ENCODE measurements at places on chromosomes 12 and 14.
A peak's percentile ranks its signal among the peaks of the same experiment; 100 is the strongest.

- no peak for DNase-seq
Measured at GRCh38 chr14:49249022-49249421, 337.2 kb downstream of the RPS29 start.

DNA sequence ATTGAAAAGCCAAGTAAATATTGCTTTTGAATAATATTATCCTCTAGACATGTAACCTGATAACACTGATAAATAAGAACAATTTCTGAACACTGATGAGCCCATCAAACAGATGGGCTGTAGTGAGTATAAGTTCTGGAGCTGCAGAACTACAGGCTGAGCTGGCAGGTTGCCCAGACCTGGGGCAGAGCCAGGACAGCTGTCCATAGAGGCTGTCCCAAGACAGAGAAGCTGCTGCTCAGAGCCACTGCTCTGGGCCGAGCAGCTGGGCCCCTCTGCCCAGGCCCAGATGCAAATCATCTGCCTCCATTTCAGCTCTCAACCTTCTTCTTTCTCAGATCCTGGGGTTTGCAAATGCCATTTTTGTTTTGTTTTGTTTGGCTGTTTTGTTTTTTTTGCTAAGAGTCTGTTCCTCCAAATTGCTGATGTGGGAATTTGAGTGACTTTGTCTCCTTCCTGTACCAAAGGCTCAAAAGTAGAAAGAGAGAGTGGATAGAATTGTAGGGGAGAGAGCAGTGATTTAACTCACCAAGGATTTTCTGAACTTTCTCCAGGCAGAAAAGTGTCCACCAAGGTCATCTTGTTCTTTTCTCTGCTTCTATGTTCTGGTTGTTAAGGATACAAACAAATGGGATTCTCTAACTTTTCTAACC, 4.0 kb upstream of the TESPA1 start:
- no peak for DNase-seq

DNA sequence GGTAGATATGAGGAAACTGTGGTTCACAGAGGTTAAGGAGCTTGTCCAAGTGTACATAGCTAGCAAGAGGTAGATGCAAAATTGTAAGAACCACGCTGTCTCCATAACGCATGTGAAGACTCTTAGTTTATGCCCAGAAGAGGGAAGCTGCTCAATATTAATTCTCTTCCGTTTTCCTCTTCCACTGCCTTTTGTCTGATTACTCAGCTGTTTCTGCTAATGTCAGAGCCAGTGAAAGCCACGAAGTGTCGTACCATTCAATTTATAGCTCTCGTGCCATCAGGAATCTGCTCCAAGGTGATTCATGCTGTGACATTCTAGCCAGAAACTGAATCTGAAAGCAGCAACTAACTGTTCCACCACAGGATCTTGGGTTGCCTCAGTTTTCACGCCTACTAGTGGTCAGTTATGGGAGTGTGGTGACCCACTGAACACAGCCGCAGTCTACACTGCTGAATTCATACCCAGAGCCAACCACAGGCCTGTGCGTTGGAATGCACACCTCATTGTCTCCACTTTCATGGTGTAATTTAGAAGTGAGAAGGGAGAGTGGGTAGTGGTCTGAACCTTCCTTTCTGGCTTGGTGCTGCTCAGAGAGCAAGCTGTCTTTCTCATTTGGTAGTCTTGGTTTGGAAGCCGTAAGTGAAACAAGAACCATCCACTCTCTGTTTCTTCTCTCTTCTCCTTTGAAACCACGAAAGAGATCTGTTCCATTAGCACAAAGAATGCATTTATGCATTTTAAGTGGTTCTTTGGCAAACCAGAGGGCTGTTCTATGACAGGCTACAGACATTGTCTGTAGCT, 74.2 kb upstream of the NAP1L1 start:
- peak; percentile 8 for DNase-seq

DNA sequence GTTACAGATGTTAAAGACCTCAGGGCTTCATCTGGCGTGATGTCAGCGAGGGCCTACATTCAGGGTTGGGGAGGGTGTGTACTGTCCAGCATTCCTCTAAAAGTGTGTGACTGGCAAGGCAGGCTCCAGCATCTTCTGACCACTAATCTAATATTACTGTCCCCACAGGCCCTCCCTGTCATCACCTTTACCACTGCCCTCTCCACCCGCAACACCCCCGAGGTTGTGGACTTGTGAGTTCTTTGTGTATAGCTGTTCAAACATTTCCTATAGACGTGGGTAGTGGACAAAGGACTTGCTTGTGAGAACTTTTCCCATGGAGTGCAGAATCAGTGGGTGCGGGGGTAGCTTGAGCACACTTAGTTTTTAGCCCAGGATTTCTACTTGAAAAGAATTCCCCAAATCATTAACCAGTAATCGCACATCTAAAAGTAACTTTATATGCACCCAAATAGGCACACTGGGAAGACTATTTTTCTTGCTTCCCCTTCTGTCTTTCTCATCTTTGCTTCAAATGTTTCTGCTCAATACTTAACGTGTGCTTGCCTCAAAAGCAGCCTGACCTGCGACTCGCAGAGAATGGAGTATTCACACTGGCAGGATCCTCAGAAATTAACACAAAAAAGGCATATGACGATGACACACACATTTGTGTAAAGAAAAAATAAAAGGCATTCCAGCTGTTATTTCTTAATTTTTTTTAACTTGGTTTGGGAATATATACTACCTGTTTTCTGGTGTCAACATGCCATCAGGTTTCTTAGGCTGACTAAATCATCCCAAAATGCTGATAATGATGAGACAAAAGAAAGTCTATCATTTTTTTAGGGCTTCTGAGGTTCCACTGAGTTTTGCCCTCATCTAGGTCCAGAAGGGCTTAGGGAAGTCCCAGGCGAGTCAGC, 158.4 kb upstream of the HIF1A start:
- no peak for DNase-seq

GRCh38 chr14:21626491-21627230, 8.1 kb downstream of the OR10G2 start:
- DNase-seq = no peak

DNA sequence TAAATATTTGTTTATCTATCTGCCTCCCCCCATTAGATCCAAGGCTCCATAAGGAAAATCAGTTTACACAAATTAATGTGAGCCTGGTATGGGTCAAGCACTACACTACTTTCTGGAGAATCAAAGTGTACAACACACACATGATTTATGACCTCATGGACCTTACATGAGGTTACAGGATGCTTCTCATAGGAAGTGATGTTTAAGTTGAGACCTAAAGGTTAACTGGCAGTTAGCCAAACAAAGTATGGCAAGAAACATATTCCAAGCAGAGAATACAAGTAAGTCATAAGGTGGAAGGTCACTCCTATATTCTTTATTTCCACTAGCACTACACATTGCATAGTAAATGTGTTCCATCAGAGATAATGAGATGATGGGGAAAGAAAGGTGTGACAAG, 39.2 kb downstream of the OSBPL8 start:
- no peak for DNase-seq
